RPMI8226 (cell line): ENCODE measurements at places on chromosomes 11 and 22.

DNA sequence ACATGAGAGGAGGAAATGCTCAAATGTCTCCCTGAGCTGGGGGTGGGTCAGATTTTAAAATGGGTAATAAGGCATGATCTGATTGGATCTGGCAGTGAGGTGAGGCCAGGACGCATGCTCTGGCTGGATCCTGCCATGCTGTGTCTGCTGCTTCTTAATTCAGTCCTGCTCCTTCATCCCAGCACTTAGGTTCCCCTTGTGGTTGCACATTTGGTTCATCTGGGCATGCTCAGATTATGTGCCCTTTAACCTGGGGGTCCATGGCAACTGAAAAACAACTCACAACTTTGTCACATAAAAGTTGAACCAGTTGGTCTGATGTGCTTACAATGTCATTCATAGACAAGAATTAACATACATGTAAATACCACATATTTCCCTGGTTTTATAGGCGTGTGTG lies 67.9 kb downstream of the PIWIL4 start:
- no peak for DNase-seq

DNA sequence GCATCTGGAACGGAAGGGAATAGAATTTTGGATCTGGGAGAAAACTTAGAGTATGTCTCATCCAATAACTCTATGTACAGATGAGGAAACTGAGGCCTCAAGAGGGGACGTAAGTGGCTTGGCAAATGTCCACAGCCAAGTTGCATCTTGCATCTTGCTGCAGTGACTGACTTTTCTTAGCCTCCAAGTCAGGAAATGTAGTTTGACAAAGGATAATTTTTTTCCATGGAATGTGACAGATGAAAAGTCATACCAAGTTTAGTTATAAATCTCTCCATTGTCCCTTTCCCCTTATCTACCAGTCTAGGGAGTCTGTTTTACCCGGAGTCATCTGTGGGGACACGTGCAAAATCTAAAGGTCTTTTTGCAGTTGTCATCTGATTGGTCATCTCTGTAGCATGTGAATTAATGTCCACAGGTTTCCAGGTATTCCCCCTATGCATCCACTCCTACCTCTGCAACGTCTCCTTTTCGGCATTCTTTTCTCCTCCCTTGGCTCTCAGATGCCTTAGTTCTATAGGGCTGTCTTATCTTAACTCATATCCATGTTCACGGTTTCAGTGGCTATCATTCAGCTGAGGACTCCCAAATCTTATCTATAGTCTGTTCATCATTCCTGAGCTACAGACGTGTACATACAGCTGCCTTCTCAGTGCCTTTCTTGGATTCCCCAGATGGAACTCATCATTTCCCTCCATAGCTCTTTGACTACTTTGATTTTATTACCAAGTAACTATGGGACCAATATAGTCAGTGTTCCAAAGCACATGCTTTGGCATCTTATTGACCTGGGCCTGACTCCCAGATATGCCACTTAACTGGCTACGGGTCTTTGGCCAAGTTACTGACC lies 139.5 kb upstream of the TIMP3 start:
- DNase-seq, result no peak

GRCh38 chr11:6438979-6439571 lies 1.7 kb downstream of the HPX start:
- peak; percentile 61 for DNase-seq

- DNase-seq, result no peak
These were observed 63.5 kb upstream of the BDNF start for GRCh38 chr11:27763736-27764135.

GRCh38 chr22:24175160-24175808 lies 6.0 kb upstream of the SUSD2 start:
- DNase-seq, result peak; percentile 76

- peak; percentile 53 for DNase-seq
These were observed 28.2 kb downstream of the A4GALT start for GRCh38 chr22:42692239-42693054.

DNA sequence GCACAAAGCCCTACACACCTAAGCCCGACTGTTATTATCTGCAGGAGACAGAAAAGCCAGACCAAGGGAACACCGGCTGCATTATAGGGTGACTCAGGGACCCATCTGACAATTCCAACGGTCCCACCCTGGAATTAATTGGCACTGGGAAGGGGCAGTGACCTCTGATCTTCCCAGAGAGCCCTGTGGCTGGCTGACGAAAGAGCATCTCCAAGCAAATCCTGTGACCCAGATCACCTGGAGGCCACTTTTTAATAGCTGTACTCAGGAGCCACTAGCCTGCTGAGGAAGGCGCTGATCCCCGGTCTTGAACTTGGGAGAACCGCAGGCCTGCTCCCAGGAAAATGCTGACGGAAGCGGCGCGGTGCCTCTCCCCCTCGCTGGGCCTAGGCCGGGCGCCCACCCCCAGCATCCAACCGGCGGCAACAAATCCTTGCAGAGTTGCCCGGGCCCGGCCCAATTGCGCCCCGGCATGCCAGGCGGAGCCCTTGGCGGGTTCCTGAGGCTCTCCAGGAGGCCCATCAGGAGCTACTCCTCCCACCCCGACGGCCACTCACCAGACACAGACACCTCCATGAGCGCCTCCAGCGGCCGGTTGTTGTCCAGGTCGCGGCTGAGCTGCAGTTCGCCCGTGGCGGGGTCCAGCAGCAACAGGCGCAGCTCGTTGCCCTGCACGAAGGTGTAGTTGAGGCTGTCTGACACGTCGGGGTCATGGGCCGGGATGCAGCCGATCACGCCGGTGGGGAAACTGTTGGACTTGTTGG lies 4.2 kb downstream of the CELSR1 start:
- no peak for DNase-seq

- DNase-seq, result no peak
These were observed 16.2 kb downstream of the ATM start for GRCh38 chr11:108239076-108239475.

GRCh38 chr22:40088818-40089217 lies 88.9 kb upstream of the TNRC6B start:
- DNase-seq, result no peak

DNA sequence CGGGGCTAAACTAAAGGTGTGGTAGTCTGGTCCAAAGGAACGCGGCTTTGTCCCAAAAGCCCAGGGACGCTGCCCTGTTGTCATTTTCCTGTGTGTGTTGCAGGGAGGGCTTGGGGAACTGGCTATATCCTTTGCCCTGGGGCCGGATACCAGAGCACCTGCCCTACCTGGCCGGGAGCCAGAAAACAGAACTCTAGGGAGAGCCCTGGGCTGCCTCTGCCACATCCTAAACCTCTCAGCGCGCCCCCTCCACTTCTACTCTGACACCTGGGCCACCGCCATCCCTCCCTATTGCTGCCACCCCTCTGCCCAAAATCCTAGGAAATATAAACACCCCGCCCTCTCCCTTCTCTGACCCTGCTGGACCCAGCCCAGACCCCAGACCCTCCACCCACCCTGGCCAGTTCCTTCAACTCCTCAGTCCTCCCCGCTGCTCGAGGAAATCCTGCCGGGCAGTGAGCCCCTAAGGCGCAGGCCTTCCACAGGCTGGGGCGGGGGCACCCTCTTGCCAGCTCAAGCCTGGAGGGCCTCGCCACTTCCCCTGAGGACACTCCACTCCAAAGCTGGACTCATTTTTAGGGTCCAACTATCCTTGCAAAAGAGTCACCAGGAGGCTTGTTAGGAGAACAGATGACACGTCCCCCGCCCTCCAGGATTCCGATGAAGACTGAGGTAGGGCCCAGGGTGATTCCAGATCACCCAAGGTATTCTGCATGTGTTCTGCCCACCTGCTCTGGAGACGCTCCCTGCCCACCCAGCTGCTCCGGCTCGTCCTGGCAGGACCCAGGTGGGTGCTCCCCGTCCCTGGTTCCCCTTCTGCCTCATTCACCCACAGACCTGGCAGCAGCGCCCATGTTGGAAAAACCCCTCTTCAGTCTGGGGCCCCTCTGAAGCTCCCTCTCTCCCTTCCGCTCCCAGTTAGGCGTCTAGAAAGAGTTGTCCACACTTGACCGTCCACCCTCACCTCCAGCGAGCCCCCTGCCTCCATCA lies 12.2 kb downstream of the KCTD17 start:
- peak; percentile 94 for DNase-seq

GRCh38 chr11:125429174-125429707 lies 66.8 kb downstream of the FEZ1 start:
- peak; percentile 58 for DNase-seq

GRCh38 chr11:12180257-12181205 lies 70.1 kb downstream of the MICAL2 start:
- no peak for DNase-seq

- DNase-seq, result no peak
These were observed 48.7 kb downstream of the LDLRAD3 start for GRCh38 chr11:35992548-35992947.

DNA sequence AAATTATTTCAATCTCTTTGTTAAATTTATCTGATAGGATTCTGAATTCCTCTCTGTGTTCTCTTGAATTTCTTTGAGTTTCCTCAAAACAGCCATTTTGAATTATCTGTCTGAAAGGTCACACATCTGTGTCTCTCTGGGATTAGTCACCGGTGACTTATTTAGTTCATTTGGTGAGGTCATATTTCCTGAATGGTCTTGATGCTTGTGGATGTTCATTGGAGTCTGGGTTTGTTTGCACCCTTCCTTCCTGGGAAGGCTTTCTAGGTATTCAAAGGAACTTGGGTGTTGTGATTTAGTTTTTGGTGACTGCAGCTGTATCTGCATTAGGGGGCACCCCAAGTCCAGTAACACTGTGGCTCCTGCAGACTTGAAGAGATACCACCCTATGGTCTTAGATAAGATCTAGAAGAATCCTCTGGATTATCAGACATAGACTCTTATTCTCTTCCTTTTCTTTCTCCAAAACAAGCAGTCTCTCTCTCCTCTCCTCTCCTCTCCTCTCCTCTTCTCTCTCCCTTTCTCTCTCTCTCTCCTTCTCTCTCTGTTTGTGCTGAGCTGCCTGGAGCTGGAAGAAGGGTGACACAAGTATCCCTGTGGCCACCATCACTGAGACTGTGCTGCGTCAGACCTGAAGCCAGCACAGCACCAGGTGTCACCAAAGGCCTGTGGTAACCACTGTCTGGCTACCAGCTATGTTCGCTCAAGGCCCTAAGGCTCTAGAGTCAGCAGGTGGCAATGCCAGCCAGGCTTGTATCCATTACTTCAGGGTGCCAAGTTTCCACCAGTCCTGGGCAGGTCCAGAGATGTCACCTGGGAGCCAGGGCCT lies 3.3 kb upstream of the HEPN1 start:
- peak; percentile 17 for DNase-seq

DNA sequence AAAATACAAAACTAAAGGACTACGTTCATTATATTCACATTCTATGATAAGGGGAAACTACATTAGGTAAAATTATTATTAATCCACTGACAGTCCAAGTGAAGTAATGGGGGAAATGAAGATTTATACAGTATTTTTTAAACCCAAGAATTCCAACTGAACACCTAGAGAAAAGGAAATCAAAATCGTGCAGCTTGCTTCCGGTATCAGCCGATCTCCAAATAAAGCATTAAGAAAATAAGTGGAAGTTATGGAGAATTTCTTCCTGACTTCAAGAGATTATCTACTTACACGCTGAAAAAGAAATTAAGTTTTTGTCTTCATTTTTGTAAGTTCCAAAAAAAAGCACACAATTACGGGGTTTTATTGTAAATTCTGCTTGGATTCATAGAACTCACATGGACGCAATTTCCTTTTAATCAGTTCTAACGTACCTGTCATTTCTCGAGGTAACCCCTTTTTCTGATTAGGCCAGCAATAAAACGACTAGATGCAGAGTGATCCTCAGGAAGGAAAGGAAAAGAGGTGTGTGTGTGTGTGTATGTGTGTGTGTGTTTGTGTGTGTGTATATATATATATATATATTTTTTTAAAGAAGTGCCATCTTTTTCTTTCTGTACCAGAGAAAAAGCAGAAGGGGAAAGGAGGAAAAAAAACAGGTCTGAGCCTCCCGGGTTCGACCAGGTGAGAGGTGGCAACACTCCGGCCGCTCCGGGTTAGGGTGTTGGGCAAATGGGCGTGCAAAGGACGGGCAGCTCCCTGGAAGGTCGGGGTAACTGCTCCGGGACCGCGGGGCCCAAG lies 1.1 kb downstream of the ZBTB44 start:
- DNase-seq, result no peak

- no peak for DNase-seq
These were observed 208.1 kb downstream of the TBC1D22A start for GRCh38 chr22:46970411-46971098.

GRCh38 chr11:64864473-64865285 lies 13.7 kb downstream of the EHD1 start:
- DNase-seq, result peak; percentile 87

- DNase-seq, result no peak
These were observed 68.9 kb upstream of the EED start for GRCh38 chr11:86175626-86176025.

- no peak for DNase-seq
These were observed 12.6 kb downstream of the SLC43A1 start for GRCh38 chr11:57502870-57503269.

DNA sequence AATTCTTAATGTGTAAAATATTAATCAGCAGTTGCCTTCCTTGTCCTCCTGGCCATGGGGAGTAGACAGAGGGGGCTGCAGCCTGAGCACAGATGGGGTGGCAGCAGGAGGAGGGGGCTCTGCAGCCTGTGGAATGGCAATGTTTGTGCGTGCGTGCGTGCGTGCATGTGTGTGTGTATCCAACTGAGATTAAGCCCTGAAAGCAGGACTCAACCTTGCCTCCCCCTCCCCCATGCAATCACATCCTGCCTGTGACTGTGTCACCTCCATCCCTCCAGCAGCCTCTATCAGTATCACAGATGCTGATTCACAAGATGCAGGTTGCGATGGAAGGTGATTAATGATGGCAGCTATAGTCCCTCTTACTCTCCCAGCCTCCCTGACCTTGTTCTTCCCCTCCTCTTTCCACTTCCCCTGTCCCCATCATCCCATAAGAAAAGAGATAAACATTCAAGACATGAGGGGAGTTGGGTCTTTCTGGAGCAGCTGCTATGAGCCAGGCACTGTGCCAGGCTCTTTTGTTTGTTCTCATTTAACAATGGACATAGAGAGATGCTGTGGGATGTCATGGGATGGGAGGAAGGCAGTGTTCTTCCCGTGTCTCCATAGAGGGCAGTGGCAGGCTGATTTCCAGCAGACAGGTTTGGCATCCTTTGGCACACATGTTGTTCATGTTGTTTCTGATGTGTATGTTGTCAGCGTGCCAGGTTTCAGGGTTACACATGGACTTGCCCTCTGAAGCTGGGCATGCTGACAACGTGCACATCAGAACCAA lies 43.8 kb upstream of the NECTIN1 start:
- DNase-seq, result no peak

GRCh38 chr11:94595076-94595475 lies 27.9 kb downstream of the PIWIL4 start:
- DNase-seq, result no peak

- no peak for DNase-seq
These were observed 44.3 kb upstream of the PLET1 start for GRCh38 chr11:112304914-112305313.

GRCh38 chr11:87330187-87330601 lies 292.5 kb downstream of the TMEM135 start:
- DNase-seq, result no peak
